ENCODE measurements at places on chromosomes 5 and 9. TPM values are rescaled to one million over a fixed set of nuclear protein-coding genes. Genes with fewer than 3 reads are reported as not detected.

C9orf57 gene
- polyA plus RNA-seq, result not detected

DDX4 gene
- not detected for polyA plus RNA-seq

- no peak for DNase-seq
These were observed 286.5 kb downstream of the MAST4 start for GRCh38 chr5:66882606-66883227.

DNA sequence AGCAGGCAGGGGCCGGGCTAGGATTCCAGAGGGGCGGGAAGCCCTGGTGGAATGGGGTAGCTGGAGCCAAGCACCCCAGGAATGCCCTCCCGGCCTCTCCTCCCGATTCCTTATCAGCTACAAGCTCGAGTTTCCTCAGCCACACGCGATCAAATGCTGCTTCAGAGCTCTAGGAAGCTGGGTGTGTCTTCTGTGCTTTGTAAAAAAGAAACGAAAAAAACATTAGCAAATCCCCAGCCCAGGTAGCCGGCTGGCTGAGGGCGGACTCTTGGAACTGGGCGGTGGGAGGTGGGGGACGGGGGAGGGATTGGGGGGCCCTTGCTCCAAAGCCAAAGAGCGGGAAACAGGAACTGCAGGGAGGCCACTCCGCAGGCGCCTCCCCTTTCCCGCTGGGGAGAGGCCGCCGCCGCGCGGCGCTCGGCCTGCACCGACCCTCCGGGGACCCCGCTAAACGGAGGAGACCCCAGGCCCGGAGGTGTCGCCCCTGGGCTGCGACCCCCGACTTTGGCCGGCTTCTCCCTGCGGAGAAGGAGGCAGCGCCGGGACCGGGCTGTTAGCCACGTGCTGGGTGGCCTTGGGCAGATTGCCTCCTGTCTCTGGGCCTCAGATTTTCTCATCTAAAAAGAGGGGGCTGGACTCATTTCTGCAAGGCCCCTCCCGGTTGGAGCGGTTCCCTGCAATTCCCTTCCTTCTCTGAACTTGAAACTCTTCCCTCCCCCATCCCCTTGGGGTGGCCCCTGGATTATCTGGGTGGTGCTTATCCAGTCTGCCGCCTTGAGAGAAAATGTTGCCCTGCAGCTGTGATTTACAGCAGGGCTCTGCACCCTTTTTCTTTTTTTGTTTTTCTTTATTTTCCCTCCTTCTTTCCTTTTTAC is 40.9 kb upstream of the FABP6 start:
- DNase-seq, result peak; percentile 72

DNA sequence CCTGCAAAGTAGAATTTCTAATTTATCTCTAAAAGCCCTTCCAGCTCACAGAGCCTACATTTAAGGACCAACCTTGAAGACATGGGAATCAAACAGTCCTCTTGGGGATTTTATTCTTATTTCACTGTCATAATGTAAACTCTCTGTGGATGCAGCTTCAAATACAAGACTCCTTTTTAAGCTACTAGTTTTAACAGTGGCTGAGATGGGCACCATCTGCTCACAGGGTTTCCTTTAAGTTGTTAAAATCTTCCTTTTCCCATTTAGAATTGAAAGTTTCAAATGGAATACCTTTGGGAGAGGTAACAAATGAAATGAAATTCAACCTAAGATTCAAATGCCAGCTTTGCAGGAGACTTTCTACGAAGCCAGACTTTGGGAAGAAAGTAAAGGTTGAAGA is 243.7 kb downstream of the GLIS3 start:
- DNase-seq, result no peak

DNA sequence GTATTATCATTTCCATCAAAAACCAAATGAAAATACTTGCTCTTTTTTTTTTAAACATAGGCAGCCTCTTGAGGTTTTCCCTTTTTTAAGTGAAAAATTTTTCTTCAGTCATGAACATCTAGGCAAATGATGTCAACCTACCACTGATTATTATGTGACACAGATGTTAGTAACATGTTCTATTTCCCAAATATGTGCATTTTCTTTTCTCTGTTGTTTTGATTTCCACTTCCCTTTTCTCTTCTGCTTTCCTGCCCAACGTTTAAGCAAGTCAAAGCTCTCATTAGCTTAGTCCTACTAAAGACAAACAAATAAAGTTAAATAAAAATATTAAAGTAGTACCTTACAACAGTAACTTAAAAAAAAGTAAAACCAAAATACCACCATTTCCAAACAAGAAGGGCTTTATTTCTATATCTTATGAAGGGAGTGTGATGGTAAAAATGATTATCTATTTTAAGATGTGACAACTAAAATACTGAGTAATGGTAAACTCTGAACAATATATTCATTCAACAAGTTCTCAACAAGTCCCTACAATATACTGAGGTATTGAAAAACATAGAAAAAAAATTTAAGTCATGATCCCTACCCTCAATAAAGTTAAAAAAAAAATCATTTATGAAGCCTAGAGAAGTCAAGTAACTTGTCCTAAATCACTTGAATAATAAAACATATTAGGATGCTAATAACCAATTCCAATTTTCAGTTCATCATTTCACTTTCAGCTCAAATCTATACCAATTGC is 9.4 kb downstream of the SLC38A9 start:
- DNase-seq, result no peak

GRCh38 chr5:81553567-81554212 is 159.8 kb upstream of the ACOT12 start:
- DNase-seq, result peak; percentile 13

DNA sequence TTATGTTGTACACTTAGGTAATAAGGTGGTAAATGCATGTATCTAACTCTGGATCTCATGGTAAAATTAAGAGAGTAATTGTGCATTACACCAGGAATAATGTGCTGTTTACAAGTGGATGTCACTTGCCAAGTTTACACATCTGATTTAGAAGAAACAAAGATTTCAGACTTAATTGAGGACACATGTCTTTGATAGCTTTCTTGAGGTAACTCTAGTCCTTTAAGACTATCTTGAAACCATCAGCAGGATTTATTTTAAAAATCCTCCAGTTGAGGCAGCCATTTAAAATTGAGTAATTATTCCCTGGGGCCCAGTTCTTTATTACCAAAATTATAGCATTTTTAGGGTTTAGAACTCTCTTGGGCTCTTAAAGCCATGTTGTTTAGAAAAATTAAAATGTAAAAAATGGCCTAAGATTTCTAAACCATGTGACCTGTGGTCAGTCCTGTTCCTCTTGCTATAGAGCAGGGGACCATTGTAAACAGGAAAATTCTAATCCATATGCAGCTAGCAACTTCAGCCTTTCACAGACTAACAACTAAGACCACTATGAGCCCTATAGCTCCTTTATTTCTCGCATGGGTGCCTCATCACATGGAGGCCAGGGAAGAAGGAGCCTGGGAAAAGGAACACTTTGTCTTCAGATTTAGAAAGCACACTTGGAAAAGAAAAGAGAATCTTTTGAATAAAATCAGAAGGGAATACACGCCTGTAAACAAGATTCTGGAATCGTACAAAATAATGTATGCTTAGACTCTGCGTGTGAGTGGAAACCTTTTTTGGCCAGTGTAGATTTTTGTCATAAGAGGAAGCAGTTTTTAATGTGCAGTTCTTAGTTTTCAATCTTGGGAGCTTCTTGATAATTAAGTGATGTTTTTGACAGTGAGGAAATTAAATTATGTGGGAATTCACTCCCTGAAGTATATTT is 71.2 kb downstream of the ZSWIM6 start:
- DNase-seq, result no peak

- DNase-seq, result no peak
These were observed 115.3 kb downstream of the UNC13B start for GRCh38 chr9:35277171-35277520.

GRCh38 chr5:56350597-56351170 is 117.6 kb upstream of the ANKRD55 start:
- DNase-seq, result no peak

All from right lung (tissue), 10 donors.